Activated CD4-positive, alpha-beta T cell treated with anti-CD3 and anti-CD28 coated beads, Interleukin-10, Interleukin-2, amounts not matched to agents 100 ng/mL and 50 ng/mL, durations not matched to agents 16 hours and 8 hours (primary cell): ENCODE measurements at places on chromosomes 3 and 15.

DNA sequence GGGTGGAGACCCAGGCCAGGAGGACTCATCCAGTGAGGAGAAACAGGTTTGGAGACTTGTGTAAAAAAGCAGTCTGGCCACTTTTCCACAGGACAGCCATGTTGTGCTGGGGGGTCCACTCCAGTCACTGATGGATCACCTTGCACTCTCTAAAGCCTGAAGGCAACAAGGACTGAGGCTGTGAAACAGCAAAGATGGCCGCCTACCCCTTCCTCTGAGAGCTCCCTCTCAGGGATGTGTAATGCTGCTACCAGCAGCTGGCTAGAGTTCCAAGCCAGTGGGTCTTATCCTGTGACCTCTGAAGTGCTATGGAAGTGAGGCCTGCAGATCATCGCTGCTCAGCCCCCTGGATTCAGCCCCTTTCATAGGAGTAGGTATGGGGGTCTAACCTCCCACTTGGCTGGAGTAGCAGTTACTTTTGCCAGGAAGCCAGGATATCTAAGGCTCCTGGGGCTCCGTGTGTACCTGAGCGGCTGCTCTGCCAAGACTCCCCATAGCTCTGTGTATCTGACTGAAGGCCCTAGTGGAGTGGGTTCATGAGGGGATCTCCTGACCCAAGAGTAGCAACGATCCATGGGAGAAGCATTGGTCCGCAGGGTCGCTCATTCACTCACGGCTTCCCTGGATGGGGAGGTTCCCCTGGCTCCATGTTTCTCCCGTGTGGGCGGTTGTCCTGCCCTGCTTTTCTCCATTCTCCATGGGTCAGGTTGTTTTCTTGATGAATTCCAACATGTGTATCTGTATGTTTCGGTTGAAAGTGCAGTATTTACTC, 69.9 kb upstream of the TNFSF10 start:
- peak; percentile 38 for DNase-seq

GRCh38 chr3:70110066-70110465, 110.5 kb downstream of the SAMMSON start:
- no peak for DNase-seq

DNA sequence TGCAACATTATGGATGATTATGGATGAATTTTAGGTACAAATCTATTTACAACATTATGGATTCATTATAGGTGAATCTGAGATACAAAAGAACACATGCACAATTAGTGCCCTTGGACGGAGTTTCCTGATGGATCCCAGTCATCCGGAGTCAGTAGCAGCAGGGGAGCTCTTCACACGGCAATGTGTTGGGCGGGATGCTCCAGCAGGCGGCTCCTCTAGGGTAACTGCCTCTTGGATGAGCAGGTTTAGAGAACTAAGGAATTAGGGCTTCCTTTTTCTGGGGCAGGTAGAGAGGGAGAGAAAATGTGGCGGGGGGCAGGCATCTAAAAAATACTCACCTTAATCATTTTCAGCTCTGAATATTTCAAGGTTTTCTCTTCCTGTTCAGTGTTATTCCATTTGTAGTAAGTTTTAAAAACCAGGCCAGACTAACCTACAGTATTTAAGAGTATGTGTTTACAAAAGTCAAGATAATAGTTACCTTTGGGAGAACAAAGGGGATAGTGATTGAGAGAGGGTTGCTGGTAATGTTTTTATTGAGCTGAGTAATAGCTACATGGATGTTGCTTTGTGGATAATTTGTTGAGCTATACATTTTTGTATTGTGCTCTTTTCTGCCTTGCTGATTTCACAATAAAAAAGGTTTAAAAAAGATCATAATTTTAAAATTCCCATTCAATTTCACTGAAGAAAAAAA, 27.4 kb upstream of the GOLM2 start:
- no peak for DNase-seq

GRCh38 chr3:169218314-169218983, 445.1 kb downstream of the MECOM start:
- DNase-seq = no peak

GRCh38 chr3:98961161-98962155, 60.0 kb upstream of the DCBLD2 start:
- no peak for DNase-seq

DNA sequence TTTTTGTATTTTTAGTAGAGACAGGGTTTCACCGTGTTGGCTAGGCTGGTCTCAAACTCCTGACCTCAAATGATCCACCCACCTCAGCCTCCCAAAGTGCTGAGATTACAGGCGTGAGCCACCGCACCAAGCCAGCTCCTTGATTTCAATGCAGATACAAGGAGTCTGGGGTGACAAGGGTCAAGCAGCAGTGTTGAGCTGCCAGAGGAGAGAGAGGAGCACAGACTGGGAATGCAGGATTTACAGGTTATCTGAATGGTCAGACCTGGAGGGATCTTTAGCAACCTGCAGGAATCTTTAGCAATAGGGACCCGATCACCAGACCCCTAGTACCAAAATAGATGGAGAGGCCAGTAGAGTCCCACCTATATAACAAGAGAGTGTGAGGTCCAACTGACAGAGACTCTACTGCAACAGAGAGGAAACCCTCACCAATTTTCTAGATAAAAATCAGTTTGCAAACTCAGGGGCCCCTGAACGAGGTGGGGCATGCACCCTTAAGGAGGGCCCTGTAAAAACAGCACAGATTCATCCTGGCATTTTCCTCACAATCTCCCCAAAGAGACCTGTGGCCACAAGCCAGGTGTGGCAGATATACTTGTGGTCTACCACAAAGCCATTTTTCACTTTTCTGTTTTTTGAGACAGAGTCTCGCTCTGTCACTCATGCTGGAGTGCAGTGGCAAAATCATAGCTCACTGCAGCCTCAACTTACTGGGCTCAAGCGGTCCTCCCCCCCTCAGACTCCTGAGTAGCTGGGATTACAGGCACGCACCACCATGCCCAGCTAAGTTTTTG, 10.7 kb upstream of the SHISA5 start:
- peak; percentile 68 for DNase-seq

GRCh38 chr3:13495921-13496723, 16.0 kb downstream of the HDAC11 start:
- peak; percentile 74 for DNase-seq

DNA sequence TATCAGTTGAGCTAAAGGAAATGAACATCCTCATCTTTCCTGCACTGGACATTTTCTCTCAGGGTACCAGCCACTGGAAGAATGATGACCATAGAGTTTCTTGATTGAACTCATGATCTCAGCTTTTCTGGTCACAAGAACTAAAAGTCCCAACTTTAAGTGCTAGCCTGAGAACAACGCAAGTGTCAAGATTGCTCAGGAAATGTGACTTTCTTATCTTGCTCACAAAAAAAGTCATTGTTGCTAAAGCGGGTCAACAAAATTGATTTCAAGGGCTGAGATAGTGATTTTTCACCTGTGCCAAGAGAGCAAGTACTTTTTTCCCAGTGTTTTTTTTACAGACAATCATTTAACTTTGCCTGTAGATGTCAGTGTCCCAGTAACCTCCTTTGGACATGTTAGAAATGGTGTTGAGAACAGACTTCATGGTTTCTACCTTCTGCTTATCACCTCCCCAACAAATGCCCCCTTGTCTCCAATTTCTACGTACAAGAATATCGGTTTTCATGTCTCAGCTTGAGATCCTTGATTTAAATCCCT, 125.9 kb downstream of the SEMA6D start:
- no peak for DNase-seq

- DNase-seq = no peak
These were observed 230.7 kb downstream of the SHQ1 start for GRCh38 chr3:72617424-72618024.

DNA sequence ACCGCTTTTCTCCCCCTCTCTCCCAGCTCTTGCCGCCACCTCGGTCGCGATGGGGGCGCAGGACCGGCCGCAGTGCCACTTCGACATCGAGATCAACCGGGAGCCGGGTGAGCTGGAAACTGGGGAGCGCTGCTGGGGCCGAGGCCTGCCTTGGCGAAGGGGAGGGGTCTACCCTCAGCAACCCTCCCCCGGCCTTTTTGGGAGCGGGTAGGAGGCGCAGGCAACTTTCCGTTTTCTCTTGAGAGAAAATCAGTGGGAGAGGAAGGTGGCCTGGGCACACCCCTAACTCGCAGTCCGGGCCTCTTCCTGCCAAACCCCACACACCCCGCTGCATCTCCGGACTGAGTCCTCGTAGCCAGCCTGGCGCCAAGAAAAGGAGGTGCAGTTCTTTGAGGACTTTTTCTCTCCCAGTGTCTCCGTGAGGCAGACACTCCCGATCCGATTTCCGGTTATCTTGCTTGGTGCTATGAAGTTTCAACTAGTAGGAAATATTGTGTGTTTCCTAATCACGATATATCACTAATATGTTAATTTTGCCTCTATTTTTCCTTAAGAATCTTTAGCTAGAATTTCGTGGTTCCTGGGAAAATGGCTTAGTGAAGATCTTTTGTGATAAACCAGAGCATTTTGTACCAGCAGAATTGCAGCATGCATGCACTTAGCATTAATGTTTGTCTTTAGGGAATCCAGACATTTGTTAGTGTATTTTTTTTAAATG, 631 bp downstream of the NKTR start:
- DNase-seq = peak; percentile 81

DNA sequence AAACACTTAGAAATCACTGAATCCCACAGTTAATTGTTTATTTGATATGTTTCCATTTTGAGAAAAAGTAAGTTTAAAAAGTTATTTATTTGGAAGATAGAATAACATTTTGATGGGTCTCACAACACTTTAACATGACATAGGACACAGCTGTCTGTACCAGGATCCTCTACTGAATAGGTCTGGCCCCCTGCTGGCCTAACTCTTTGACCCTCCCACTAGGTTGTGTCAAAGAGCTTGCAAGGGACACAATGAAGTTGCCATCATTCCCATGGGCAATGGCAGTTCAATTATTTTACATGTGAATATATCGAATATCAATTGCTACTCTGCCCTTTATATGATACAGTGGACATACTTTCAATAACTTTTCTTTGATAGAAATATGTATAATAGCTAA, 138.9 kb downstream of the EPHA3 start:
- no peak for DNase-seq

GRCh38 chr15:41581110-41581509, 22.1 kb downstream of the TYRO3 start:
- no peak for DNase-seq

DNA sequence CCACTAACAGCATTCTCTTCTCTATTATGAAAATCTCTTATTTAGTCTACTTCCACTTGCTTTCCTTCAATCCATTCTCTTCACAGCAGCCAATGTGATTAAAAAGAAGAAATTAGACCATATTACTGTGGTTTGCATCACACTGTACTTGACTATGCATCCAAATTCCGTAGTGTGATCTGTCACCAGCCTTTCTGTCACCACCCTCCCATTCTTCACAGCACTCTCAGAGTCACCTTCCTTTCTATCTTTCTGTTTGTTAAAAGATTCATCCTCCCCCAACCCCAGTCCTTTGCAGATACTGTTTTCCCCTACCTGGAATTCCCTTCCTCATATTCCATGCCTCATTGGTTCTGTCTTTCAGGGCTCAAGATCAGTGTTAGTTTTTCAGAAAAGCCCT, 55.0 kb upstream of the ABHD10 start:
- no peak for DNase-seq

DNA sequence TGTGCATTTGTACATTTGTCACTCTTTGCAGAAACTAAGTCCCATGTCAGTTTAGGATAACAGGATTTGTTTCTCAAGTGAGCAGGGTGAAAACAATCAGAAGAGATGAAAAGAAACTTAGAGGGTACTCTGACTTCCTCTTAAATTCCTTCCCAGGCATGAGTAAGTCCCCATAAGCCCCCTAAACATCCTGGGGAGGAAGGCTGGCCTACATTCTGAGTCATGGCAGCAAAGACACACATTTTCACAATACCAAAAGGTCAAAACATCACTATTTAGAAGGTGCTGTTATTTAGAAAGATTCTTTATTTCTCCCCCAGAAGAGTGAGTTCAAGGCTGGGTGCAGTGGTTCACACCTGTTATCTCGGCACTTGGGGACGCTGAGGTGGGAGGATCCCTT, 7.6 kb upstream of the FOXP1 start:
- DNase-seq = no peak

DNA sequence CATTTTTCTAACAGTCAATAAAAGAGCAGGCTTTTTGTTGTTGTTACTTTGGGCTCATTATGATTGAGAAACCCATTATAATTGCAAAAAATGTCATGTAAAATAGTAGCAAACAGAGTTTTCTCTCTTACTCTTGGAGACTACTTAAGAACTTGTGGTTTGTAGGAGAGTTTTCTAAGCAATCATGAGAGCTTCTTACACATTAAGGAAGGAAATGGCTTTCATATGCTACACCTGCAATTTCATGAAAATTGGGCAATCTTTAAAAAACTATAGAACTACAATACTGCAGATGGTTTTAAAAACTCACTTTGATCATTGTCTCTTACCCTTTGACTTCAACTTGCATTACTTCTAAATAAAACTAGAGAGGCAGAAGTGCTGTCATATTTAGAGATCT, 701.8 kb downstream of the ZPLD1 start:
- DNase-seq = no peak

- DNase-seq = no peak
These were observed 248.1 kb downstream of the ERC2 start for GRCh38 chr3:56219894-56220805.

GRCh38 chr15:28123408-28124023, 24.4 kb upstream of the OCA2 start:
- peak; percentile 54 for DNase-seq

DNA sequence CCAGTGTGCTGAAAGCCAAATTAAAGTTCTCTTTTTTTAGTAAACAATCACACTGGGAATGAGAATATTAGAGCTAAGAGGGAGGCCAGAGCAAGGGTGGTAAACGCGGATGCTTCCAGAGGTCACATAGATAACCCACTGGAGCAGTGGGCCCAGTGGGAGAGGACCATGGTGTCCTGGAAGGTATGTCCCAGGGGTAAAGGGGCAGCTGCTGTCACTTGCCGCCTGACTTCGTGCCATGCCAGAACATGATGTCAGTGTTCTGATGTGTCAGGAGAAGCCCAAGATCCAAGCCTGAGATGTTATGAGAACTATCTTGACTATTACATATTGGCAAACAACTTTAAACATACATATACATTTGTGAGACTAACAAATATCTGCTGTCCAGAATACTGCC, 211.9 kb upstream of the IL12A start:
- DNase-seq = no peak

DNA sequence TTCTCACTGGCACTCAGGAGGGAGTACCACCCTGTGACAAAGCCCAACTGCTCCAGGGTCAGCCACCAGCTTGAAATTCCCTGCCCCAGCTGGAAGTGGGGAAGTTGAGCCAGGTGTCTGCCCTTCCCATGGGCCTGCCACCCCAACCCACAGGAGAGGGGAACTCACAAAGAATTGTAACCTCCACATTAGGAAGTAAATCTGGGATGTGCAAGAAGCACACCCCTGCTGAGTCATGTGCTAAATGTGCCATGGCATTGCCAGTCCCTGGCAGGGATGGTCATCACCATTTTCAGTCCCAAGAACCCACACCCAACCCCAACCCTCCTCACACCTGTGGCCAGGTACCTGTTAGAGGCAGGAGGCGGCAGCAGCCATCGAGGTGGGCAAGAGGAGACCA, 165.2 kb upstream of the THBS1 start:
- no peak for DNase-seq

- no peak for DNase-seq
These were observed 908.5 kb upstream of the SEMA6D start for GRCh38 chr15:46808834-46809233.
